ENCODE measurements at places on chromosomes 2 and 18. TPM values are rescaled to one million over a fixed set of nuclear protein-coding genes. Genes with fewer than 3 reads are reported as not detected.

DNA sequence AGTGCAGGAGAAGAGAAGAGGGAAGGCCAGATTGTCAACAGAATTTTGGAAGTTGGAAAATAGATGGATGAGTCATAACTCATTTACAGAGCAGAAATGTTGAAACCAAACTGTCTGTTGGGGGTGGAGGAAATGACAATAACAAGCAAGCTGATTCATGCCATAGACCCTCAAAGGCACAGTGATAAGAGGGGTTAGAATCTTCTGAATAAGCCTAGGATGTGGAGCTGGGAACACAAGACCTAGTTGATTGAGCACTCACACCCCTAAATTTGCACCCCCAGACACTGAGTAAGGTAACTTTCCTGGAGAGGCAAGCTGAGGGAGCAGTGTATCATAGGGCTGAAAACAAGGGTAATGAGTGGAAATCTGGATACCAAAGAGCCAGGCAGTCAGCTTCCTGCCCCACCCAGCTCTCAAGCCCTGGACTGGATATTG lies 141.4 kb downstream of the SCG2 start:
- H3K4me3 ChIP-seq: no peak overlapping the region
- peaks cover 3% of the 10 kb centered on the region for H3K27me3 ChIP-seq
- no peak overlapping the region for H3K27ac ChIP-seq
- no peaks in the 10 kb centered on the region for H3K4me1 ChIP-seq
- H3K36me3 ChIP-seq: no peaks in the 10 kb centered on the region

GRCh38 chr18:10927286-10927992 lies 221.9 kb downstream of the PIEZO2 start:
- H3K27me3 ChIP-seq: no peaks in the 10 kb centered on the region
- peaks cover 27% of the 10 kb centered on the region for H3K4me1 ChIP-seq
- no peak overlapping the region for H3K4me3 ChIP-seq
- no peak overlapping the region for H3K27ac ChIP-seq
- no peak for DNase-seq
- no peaks in the 10 kb centered on the region for H3K36me3 ChIP-seq

GRCh38 chr18:2884706-2885285 lies 38.0 kb downstream of the EMILIN2 start:
- no peaks in the 10 kb centered on the region for H3K36me3 ChIP-seq
- no peak overlapping the region for H3K27ac ChIP-seq
- H3K27me3 ChIP-seq: peaks cover 6% of the 10 kb centered on the region
- H3K4me1 ChIP-seq: peaks cover 10% of the 10 kb centered on the region
- DNase-seq: no peak

DNA sequence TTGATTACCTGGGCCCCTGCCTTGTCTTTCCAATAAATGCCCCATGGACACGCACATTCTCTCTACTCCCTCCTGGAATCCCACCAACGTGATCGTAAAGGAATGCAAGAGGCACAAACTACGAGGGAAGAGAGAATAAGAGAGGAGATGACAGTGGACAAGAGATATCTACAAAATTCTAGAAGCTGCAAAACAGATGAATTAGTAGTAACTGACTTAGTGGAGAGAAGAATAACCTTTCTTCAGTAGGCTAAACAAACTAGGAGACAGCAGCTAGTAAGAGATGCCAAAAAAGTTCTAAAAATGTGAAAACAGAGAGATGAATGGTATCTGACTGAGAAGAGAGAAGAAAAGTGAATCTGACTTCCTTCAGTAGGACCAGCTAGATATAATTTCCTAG lies 43.5 kb upstream of the MYCN start:
- DNase-seq: no peak
- no peak overlapping the region for H3K4me3 ChIP-seq
- peaks cover 5% of the 10 kb centered on the region for H3K4me1 ChIP-seq
- H3K27ac ChIP-seq: no peak overlapping the region

- H3K36me3 ChIP-seq: no peaks in the 10 kb centered on the region
- no peak for DNase-seq
- H3K4me1 ChIP-seq: no peaks in the 10 kb centered on the region
- H3K27ac ChIP-seq: no peak overlapping the region
- H3K27me3 ChIP-seq: no peaks in the 10 kb centered on the region
These were observed 28.7 kb upstream of the SLC25A52 start for GRCh38 chr18:31789409-31789808.

GRCh38 chr2:163729636-163730273 lies 6.1 kb downstream of the FIGN start:
- no peak for DNase-seq
- peaks cover 2% of the 10 kb centered on the region for H3K27me3 ChIP-seq
- H3K27ac ChIP-seq: no peak overlapping the region

LRATD1 gene
- total RNA-seq: 37.6 TPM

ABCG8 gene
- total RNA-seq: not detected

SGPP2 gene
- total RNA-seq: not detected

Data from endothelial cell (in vitro differentiated cells).